ENCODE measurements at places on chromosomes 4 and X.

- no peak for DNase-seq
These were observed 63.8 kb downstream of the GPRIN3 start for GRCh38 chr4:89243733-89244252.

DNA sequence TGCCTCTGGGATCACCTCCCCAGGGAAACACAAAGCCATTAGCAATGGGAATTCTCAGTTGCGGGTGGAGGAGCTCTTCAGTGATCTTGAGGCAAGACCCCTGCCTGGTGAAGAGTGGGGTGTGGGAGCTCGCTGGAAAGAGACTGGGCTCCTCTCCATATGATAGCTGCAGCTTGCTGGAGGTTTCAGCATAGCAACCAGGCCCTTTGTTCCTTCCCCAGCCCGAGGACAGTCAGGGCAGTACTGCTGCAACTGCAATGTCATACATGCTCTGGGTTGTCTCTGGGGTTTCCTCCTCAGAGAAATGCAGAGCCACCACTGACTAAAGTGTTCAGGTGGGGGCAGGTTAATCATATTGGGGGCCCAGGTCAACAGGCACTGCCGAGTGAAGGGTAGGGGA is 81.3 kb downstream of the ARHGAP24 start:
- DNase-seq, result no peak

DNA sequence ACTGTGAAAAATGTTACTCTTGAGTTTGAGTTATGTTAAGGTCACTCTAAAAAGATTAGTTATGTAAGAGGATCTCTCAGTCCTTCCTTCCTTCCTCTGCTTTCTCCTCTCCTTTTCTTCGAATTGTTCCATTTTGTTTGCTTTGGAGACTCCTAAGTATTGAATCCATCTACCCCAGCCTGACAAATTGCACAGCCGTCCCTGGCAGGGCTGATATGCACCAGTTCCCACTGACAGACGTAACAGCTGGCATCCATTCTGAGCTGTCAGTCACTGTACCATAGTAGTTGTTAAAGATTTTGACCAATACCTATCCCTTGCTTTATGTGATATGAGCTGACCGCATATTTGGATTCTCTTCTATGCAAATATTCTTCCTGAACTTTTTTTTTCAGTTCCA is 210.7 kb upstream of the IGFBP7 start:
- no peak for DNase-seq

DNA sequence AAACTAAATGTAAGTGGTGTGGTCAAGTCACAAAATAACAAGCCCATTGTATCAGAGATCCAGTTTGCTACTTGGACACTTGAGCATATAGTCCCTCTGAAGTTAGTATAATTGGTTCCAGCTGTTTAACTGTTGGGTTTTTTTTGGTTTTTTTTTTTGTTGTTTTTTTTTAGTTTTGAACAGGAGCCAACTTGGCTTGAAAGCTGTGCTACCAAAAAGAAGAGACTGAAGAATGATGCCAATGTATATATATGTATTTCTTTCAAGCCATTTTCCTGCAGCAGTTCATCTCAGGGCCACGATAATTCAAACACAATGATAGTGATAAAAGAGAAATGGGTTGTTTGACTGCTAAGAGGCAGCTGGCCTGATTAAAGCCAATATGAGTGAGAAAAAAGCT is 138.3 kb downstream of the PCDH18 start:
- DNase-seq, result no peak

- DNase-seq, result no peak
These were observed 149.5 kb downstream of the FAM13A start for GRCh38 chr4:88907478-88907877.

DNA sequence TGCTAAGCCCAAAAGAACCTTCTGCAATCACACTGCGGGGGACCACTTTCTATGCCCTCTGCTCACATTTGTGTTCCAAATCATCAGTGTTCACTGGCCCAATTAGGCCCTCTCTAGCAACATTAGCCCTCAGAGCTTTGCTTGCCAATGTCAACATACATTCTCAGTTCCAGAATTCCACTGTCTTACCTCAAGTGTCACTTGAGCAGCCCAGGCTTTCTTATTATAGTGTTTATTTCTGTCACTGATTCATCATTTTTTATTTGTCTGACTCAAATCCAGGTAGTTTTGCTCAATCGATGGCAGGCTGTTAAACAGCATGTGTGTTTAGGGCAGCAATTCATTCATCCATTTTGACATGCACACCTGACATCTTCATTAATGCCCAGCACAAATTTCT is 291.2 kb downstream of the TEX13A start:
- DNase-seq, result no peak

GRCh38 chrX:53005327-53005726 is 43.3 kb upstream of the GPR173 start:
- no peak for DNase-seq
